ENCODE measurements at places on chromosomes 11 and 22.

- no peak for DNase-seq
Measured at GRCh38 chr22:39475902-39476301, 19.1 kb downstream of the MGAT3 start.

DNA sequence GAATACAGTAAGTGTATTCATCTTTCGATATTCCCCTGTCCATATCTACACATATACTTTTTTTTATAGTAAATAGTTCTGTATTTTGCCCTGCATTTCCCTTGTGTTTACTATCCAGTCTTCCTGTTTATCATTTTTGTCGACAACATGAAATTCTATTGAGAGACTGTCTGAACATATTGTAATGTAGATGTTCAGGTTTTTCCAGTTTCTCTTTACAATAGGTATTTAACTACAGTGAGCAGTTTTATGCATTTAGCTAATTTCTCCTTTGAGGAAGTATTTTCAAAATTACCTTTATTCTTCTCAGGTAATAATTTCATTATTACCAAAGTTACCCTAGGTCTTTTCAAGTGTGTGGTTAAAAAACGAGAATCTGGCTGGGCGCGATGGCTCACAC is 16.7 kb downstream of the PIK3IP1 start:
- DNase-seq, result no peak

GRCh38 chr11:61684870-61685616 is 4.9 kb downstream of the DAGLA start:
- no peak for DNase-seq

GRCh38 chr11:73291781-73292524 is 16.1 kb upstream of the ARHGEF17 start:
- DNase-seq, result no peak

DNA sequence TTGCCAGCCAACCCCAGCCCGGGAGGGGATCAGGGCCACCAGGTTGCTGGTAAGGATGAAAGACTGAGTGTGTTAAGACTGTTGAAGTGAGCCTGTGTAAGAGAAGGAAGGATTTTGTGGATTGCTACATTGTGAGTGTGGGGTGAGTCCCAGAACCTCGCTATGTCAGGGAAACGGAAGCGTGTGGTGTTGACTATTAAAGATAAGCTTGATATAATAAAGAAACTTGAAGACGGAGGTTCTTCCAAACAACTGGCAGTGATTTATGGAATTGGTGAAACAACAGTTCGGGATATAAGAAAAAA is 627 bp downstream of the JRKL start:
- DNase-seq, result no peak

DNA sequence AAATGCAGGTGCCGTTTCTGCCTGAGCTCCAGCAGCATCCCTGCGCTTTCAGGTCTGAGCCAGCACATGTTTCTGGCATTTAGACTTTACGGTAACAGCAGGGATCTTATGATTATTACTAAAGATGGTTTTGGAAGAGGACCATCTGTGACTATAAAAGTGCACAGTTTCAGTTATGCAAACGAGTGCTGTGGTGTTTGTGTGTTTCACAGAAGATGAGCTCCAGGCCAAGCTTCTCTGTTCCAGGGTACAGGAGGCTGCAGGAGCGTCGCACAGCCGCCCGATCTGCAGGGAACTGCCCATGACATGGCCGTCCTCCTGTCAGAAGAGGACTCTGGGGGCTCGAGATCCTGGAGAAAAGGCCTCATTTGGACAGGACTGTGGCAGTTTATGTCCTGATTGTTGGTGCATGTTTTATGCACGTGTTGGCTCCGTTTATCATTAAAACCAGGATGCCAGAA is 297.3 kb downstream of the TBC1D22A start:
- no peak for DNase-seq

DNA sequence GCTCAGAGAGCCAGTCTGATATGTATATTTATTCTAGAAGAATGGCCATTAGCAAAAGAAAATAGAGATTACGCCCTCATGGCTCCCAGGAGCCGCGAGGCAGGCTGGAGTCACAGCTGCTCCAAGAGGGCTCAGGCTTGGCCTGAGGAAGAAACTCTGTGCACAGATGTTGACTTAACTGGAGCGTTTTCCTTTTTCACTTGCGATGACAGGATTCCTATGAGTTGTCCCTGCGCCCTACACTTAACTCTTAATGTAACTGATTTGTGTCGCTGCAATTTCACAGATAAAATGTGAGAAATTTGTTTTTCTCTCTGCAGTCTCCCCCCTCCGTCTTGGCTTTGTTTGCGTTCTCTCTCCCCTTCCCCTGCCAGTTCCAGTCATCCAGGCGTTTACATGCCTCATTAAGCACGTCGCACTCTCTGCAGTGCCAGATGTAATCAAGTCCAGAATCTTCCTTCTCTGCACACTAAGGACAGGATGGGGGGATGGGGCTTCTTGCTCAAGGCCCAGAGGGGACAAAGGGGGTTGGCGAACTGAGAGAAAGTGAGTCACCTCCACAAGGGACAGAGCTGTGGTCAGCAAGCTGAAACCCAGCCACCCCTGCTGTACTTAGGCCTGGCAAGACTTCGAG is 1060.1 kb downstream of the NTM start:
- no peak for DNase-seq

GRCh38 chr22:43850529-43850928 is 11.8 kb downstream of the SULT4A1 start:
- DNase-seq, result no peak

- DNase-seq, result no peak
Measured at GRCh38 chr11:43012606-43013005, 299.2 kb upstream of the API5 start.

GRCh38 chr11:119572481-119573424 is 149.8 kb upstream of the THY1 start:
- DNase-seq, result no peak
